Urothelium cell line (cell line): ENCODE measurements at places on chromosomes 16 and 17.

GRCh38 chr16:89314357-89314756 lies 96.9 kb downstream of the ZNF778 start:
- DNase-seq, result no peak

DNA sequence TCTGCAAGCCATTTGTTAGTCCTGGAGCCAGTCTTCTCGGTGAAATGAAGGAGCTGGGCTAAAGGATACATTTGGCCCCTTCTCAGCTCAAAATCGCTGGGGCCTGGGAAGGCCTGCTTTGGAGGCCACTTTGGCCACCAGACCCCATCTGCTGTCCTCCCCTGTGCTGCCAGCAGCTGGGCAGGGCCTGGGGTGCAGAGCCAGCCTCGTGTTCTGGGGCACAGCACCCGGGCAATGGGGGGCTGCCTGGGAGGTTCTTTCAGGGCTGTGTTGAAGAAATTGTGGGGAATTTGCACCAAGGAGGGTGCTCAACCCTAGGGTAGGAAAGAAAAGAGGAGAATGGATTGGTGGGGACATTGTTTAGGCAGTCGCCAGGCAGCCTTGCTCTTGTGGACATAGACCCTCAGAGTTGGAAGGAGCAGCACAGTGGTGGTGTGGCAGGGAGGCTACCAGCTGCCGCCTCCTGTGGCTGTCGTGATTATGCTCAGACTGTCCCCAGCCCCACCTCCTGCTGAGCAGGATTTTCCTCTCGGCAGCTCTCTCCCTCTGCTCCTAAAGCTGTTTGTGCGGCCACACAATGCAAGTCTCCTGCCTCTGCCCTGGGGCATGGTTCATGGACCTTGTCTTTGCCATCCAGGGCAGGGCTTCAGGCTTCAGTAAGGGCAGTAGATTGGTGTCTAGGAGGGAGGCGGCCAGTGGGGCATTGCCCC lies 174.8 kb downstream of the NTN1 start:
- no peak for DNase-seq

- DNase-seq, result no peak
Measured at GRCh38 chr17:2262135-2262587, 41.4 kb downstream of the SMG6 start.

GRCh38 chr16:68362947-68363657 lies 52.3 kb downstream of the PRMT7 start:
- DNase-seq, result no peak

- DNase-seq, result peak; percentile 32
Measured at GRCh38 chr17:41131979-41132378, 8.0 kb upstream of the KRTAP4-12 start.

GRCh38 chr17:17975436-17975835 lies 2.8 kb downstream of the DRC3 start:
- DNase-seq, result no peak

DNA sequence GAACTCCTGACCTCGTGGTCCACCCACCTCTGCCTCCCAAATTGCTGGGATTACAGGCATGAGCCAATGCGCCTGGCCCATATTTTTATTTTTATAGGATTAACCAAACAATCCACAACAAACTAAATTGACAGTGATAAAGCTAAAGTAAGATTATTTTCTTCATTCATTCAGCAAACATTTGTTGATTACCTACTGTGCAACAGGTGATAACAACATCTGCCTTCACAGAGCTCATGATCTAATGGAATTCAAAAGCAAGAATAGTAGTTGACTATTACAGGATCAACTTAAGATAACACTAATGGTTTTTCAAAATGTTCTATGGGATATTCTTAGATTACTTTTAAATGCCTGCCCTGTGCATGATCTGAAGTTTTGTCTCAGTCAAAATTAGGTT lies 37.8 kb downstream of the NQO1 start:
- DNase-seq, result no peak
